RPMI8226 (cell line): ENCODE measurements at places on chromosomes 2 and 18.

- no peak for DNase-seq
Measured at GRCh38 chr2:74576863-74577229, 22.3 kb downstream of the DOK1 start.

GRCh38 chr2:222303828-222304736 lies 5.3 kb upstream of the PAX3 start:
- no peak for DNase-seq

- DNase-seq: no peak
Measured at GRCh38 chr18:23422751-23423418, 30.2 kb upstream of the RIOK3 start.

- DNase-seq: no peak
Measured at GRCh38 chr2:5913711-5914395, 221.7 kb downstream of the SOX11 start.

DNA sequence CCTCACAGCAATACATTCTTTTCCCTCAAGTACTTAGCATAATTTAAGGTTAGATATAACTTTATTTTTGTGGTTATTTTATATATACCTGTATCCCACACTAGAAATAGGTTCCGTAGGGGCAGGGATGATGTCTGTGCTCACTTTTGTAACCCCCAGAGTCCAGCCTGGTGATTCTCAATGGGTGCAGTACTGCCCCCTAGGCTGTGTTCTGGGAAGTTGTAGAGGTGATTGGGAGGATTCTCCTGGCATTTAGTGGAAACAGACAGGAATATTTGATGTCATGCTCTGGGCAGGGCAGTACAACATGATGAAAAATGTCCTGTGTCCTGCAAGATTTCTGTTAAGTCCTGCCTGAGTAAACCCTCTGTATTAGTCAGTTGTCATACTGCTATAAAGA lies 333.3 kb downstream of the PLCL1 start:
- no peak for DNase-seq

GRCh38 chr2:39216346-39217191 lies 27.2 kb downstream of the CDKL4 start:
- no peak for DNase-seq

- DNase-seq: no peak
Measured at GRCh38 chr18:69123421-69123820, 277.3 kb upstream of the DOK6 start.

GRCh38 chr2:189951791-189952535 lies 110.6 kb downstream of the MSTN start:
- DNase-seq: no peak

GRCh38 chr2:109384308-109385271 lies 229.2 kb downstream of the SEPTIN10 start:
- no peak for DNase-seq
